Activated CD8-positive, alpha-beta memory T cell treated with anti-CD3 and anti-CD28 coated beads, Interleukin-2, amount 10 ng/mL, durations not matched to agents 7 days and 5 days (primary cell): ENCODE measurements at places on chromosomes 2 and 18. TPM values are rescaled to one million over a fixed set of nuclear protein-coding genes. Genes with fewer than 3 reads are reported as not detected.

MAPK4 gene
- not detected for total RNA-seq

STPG4 gene
- 0.40 TPM for total RNA-seq

ADGRF3 gene
- total RNA-seq = 3.7 TPM

DLGAP1 gene
- not detected for total RNA-seq

PAIP2B gene
- total RNA-seq = 1.1 TPM

LIMS4 gene
- total RNA-seq = 0.85 TPM

CROCC2 gene
- not detected for total RNA-seq

AGXT gene
- total RNA-seq = not detected

AOX1 gene
- not detected for total RNA-seq

LYG2 gene
- not detected for total RNA-seq

UGT1A8 gene
- total RNA-seq = not detected

SERPINE2 gene
- total RNA-seq = 8.2 TPM

PDE11A gene
- total RNA-seq = not detected

SCYGR4 gene
- not detected for total RNA-seq

FLACC1 gene
- total RNA-seq = 0.98 TPM

SCRN3 gene
- 16.9 TPM for total RNA-seq

CAD gene
- total RNA-seq = 78.6 TPM

CYP26B1 gene
- not detected for total RNA-seq

SLC20A1 gene
- 146 TPM for total RNA-seq

FAM136A gene
- 50.2 TPM for total RNA-seq

GLB1L gene
- total RNA-seq = 4.9 TPM

NYAP2 gene
- not detected for total RNA-seq

IL1RL1 gene
- total RNA-seq = 0.09 TPM

SRD5A2 gene
- not detected for total RNA-seq

CFC1 gene
- not detected for total RNA-seq

KIAA2012 gene
- 0.05 TPM for total RNA-seq

SGPP2 gene
- 0.44 TPM for total RNA-seq

HOXD13 gene
- not detected for total RNA-seq

KIF1A gene
- total RNA-seq = 4.6 TPM

ACP1 gene
- 95.2 TPM for total RNA-seq

SOX11 gene
- total RNA-seq = not detected

TLK1 gene
- 83.2 TPM for total RNA-seq

PELI1 gene
- 39.0 TPM for total RNA-seq

RPRM gene
- not detected for total RNA-seq

DTNA gene
- not detected for total RNA-seq

SLC38A11 gene
- not detected for total RNA-seq

SLC5A7 gene
- total RNA-seq = not detected

POTEC gene
- not detected for total RNA-seq

ARHGAP15 gene
- total RNA-seq = 101 TPM

COL4A4 gene
- not detected for total RNA-seq

ZNF892 gene
- total RNA-seq = 3.9 TPM

KCNG3 gene
- total RNA-seq = not detected

ERICH2 gene
- total RNA-seq = not detected

SCG2 gene
- not detected for total RNA-seq

NCKAP1 gene
- total RNA-seq = 1.6 TPM

UGT1A4 gene
- total RNA-seq = not detected

VWA3B gene
- not detected for total RNA-seq

LRRTM4 gene
- total RNA-seq = not detected

GPR17 gene
- not detected for total RNA-seq

TBR1 gene
- total RNA-seq = not detected

DQX1 gene
- total RNA-seq = 0.38 TPM

PSMA8 gene
- 1.1 TPM for total RNA-seq

FRZB gene
- total RNA-seq = not detected
